Peyer's patch (tissue), 4 donors: ENCODE measurements at places on chromosomes 1 and 21.
A peak's percentile ranks its signal among the peaks of the same experiment; 100 is the strongest.

GRCh38 chr1:83761167-83762038 is 237.5 kb downstream of the TTLL7 start:
- no peak overlapping the region for H3K4me3 ChIP-seq
- peaks cover 2% of the 10 kb centered on the region for H3K4me1 ChIP-seq
- no peaks in the 10 kb centered on the region for H3K27me3 ChIP-seq
- peak; percentile 82 for DNase-seq
- no peak overlapping the region for H3K27ac ChIP-seq
- H3K36me3 ChIP-seq, result no peaks in the 10 kb centered on the region

DNA sequence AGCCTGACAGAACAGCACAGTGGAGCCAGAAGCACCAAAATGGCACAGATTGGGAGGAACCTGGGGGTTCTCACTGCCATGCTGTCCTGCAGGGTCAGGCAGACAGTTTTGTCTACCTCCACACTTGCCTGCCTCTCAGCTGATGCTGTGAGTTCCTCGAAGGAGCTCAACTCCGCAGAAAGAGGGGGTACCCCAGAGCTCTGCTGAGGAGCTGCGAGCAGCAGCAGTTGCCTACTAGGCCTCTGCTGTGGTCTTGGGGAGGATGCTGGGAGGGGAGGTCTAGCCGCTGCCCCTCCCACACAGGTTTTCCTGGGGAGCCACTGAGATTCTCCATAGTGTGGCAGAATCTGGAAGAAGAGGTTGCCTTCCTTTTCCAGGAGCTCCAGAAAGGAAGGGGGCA is 192.5 kb downstream of the FOXD2 start:
- H3K4me1 ChIP-seq, result no peaks in the 10 kb centered on the region
- no peak overlapping the region for H3K27ac ChIP-seq
- H3K27me3 ChIP-seq, result no peaks in the 10 kb centered on the region
- no peaks in the 10 kb centered on the region for H3K36me3 ChIP-seq
- H3K4me3 ChIP-seq, result no peak overlapping the region

- H3K27me3 ChIP-seq, result no peaks in the 10 kb centered on the region
- H3K4me1 ChIP-seq, result no peaks in the 10 kb centered on the region
- no peak overlapping the region for H3K27ac ChIP-seq
- no peak overlapping the region for H3K4me3 ChIP-seq
- no peaks in the 10 kb centered on the region for H3K36me3 ChIP-seq
- peak; percentile 84 for DNase-seq
These were observed 34.6 kb upstream of the S100A7 start for GRCh38 chr1:153494976-153495535.

DNA sequence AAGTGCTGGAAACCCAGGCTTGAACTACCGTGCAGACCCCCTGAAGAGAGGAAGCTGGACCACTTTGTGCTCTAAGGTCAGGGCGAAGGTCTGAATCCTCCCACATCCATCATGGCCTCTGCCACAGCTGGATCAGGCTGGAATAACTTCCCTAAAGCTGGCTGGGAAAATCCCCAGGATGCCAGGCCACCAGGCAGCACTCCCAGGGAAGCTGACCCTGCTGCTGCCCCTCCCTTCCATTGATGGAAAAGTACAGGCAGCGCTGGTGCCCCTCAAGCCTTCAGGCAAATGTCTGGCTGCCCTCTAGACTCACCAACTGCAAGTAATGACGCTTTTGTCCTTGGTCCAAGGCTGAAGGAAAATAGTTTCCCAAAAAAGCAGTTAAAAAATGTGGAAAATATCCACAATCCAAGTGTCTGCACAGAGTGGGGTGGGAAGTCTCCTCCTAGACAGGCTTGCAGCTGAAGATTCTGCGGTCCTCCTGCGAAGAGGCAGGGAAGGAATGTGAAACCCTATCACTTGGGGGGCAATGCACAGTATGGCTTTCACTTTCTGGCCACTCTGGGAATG is 39.9 kb upstream of the TSPAN2 start:
- H3K36me3 ChIP-seq, result no peaks in the 10 kb centered on the region
- H3K27me3 ChIP-seq, result no peaks in the 10 kb centered on the region
- H3K4me3 ChIP-seq, result no peak overlapping the region
- H3K27ac ChIP-seq, result no peak overlapping the region
- no peak for DNase-seq
